ENCODE measurements at places on chromosomes 5 and 9. TPM values are rescaled to one million over a fixed set of nuclear protein-coding genes. Genes with fewer than 3 reads are reported as not detected.

NRARP gene
- 5.7 TPM for polyA plus RNA-seq

PRXL2C gene
- polyA plus RNA-seq = 5.8 TPM

PKD2L2 gene
- polyA plus RNA-seq = not detected

CHSY3 gene
- 5.6 TPM for polyA plus RNA-seq

RNF208 gene
- polyA plus RNA-seq = 14.9 TPM

PDE8B gene
- polyA plus RNA-seq = 8.0 TPM

GTF2H2C gene
- 72.3 TPM for polyA plus RNA-seq

SFXN1 gene
- polyA plus RNA-seq = 56.0 TPM

DMRT3 gene
- polyA plus RNA-seq = 1.6 TPM

FBN2 gene
- polyA plus RNA-seq = 93.9 TPM

TRMT10B gene
- 23.6 TPM for polyA plus RNA-seq

PCDHB14 gene
- polyA plus RNA-seq = 9.5 TPM

APBA1 gene
- 17.8 TPM for polyA plus RNA-seq

KIAA1958 gene
- 10.9 TPM for polyA plus RNA-seq

ADAMTS2 gene
- 15.9 TPM for polyA plus RNA-seq

LCN15 gene
- 0.17 TPM for polyA plus RNA-seq

TYRP1 gene
- polyA plus RNA-seq = 2.9 TPM

GCNT4 gene
- 18.3 TPM for polyA plus RNA-seq

RNF14 gene
- polyA plus RNA-seq = 52.3 TPM

NIM1K gene
- polyA plus RNA-seq = 0.85 TPM

FOXD4 gene
- polyA plus RNA-seq = 0.42 TPM

MLANA gene
- polyA plus RNA-seq = 1.3 TPM

SNAPC4 gene
- polyA plus RNA-seq = 14.7 TPM

SHB gene
- 18.0 TPM for polyA plus RNA-seq

PCDHA1 gene
- 0.12 TPM for polyA plus RNA-seq

GARIN3 gene
- not detected for polyA plus RNA-seq

DCP2 gene
- polyA plus RNA-seq = 34.2 TPM

COL23A1 gene
- 8.5 TPM for polyA plus RNA-seq

WDR31 gene
- 7.0 TPM for polyA plus RNA-seq

ARID3C gene
- 0.19 TPM for polyA plus RNA-seq

CXCL14 gene
- 45.0 TPM for polyA plus RNA-seq

CCDC192 gene
- 0.51 TPM for polyA plus RNA-seq

FOXD4L5 gene
- polyA plus RNA-seq = 0.14 TPM

RNF183 gene
- polyA plus RNA-seq = 7.0 TPM
